Lower leg skin (tissue), 4 donors: ENCODE measurements at places on chromosomes 16 and 17. TPM values are rescaled to one million over a fixed set of nuclear protein-coding genes. Genes with fewer than 3 reads are reported as not detected.

The TEX14 gene
- 0.44 TPM for total RNA-seq

GRCh38 chr17:73132085-73132492, 32.7 kb upstream of the SSTR2 start:
- no peak for DNase-seq

DNA sequence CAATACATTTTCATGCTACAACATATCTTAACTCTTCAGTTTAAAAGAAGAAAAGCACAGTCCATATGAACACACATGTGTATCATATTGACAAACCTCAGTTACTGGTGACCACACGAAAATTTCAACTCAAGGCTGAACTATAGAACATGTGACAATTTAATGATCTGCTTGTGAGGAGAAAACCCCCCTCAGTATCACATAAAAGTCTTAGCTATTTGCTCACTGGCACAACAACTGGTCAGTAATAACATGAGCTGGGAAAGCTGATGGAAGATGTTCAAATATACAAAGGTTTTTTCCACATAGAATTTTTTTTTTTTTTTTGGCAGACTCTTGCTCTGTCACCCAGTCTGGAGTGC, 19.5 kb downstream of the ZNF652 start:
- DNase-seq: no peak

GRCh38 chr17:16877099-16877498, 94.8 kb downstream of the TNFRSF13B start:
- DNase-seq: peak; percentile 13

- DNase-seq: no peak
Measured at GRCh38 chr17:78128551-78129350, at the start of gene TMC6. Gene TMC6 (minus strand): TSS chr17:78128755. CDS start chr17:78126832, 1,923 bp downstream.

- peak; percentile 33 for DNase-seq
Measured at GRCh38 chr17:42891539-42892152, 9.0 kb upstream of the G6PC1 start.
